Omental fat pad (tissue), 4 donors: ENCODE measurements at places on chromosomes 11 and 22.

GRCh38 chr22:49425356-49425755 lies 402.3 kb downstream of the BRD1 start:
- no peak for DNase-seq

GRCh38 chr11:125378571-125378970 lies 117.5 kb downstream of the FEZ1 start:
- no peak for DNase-seq

- DNase-seq = no peak
Measured at GRCh38 chr11:8830641-8831040, 80.3 kb upstream of the AKIP1 start.

GRCh38 chr11:46845440-46845739 lies 690 bp downstream of the CKAP5 start:
- no peak for DNase-seq

DNA sequence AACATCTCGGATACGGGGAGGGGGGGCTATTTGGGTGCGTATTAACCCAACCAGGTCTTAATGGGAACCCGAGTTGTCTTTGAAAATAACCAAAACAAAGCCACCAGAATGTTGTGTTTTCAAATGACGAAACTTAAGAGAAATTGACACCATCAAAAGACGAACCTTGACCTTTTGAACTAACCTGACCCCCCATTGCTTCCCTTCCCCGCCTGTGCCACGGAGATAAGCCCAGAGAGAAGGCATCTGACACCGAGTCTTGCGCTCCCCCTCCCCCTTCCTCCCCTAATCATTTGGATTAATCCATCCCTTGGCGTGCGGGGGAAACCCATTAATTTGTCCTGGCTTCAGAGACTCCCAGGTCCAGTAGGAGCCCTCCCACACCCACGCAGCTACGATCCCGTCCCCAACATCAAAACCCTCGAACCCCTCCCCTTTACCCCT lies 4.5 kb upstream of the GCAT start:
- DNase-seq = no peak

DNA sequence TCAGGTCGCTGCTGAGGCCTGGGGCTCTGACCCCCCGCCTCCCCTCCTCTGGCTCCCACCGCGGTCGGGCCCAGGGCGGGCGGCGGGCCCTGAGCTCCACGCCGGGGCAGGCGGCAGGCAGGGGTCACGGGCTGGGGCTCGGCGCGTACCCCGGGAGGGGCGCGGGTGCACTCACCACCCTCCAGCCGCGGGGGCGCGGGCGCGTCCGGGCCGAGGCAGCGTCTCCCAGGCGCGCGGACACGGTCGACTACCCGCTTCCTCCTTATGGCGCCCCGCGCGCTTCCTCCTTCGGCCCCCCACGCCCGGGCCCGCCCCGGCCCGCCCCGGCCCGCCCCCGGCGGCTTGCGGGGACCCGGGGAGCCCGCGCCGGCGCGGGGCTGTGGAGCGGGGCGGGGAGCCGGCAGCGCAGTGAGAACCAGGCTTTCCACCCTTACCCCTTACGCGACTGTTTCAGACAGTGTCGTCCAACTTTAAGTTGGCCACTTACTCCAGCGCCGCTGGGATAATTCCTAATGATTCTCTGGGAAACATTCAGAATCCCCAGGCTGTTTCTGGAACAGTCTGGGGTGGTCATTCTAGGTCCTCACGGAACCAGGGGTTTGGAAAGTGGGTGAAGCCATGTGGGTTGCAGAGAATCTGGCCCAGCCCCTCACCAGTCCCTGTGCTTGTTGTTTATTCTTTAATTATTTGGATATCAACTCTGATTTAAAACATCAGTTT lies at the start of gene BID:
BID (minus strand) TSS at position 264 of the 720 bp plus-strand sequence. CDS start 24,353 bp downstream, outside the sequence.
- no peak for DNase-seq

DNA sequence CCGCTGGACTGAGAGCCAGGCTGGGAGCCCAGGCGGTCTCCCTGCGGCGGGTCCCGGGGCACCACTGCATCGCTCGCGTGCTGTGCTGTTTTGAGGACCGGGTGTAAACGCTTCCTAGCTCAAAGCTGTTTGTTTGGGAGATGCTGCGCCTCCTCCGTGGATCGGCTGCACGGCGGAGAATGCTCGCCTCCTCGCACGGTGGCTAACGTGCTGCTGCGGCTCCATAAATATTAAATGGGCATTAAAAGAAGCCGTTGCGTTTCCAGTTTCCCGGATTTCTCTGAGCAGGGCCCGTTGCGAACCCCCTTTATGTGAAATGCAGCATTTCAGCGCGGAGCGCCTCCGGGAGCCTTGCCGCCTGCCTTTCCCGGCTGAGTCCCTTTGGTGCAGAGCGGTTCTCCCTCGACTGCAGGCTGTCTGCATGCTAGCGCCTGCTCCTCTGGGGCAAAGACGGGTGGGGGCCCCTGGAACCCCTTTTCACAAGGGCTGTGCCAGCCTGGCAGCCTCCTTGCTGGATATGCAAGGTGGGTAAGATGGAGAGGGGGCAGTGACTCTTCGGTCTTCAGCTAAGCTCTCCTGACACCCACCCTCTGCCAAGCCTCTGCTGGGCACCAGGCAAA lies 9.3 kb downstream of the MPPED1 start:
- DNase-seq = no peak

DNA sequence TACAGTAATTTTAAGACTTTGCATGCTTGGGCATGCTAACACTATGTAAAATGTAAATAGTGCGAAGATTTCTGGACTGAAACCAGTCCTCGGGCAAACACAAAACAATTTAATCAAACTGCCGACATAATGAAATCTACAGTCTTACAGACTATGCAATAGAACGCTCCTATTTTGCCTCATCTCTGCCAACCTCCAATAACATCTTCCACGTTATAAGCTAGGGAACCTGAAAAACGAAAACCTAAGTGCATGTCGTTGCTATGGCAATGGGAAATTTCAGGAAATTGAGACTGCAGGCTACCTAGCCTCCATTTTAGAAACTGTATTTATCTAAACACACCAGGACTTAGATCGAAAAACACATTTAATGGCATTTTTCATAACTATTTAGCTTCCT lies 1.1 kb downstream of the CSTF3 start:
- no peak for DNase-seq

DNA sequence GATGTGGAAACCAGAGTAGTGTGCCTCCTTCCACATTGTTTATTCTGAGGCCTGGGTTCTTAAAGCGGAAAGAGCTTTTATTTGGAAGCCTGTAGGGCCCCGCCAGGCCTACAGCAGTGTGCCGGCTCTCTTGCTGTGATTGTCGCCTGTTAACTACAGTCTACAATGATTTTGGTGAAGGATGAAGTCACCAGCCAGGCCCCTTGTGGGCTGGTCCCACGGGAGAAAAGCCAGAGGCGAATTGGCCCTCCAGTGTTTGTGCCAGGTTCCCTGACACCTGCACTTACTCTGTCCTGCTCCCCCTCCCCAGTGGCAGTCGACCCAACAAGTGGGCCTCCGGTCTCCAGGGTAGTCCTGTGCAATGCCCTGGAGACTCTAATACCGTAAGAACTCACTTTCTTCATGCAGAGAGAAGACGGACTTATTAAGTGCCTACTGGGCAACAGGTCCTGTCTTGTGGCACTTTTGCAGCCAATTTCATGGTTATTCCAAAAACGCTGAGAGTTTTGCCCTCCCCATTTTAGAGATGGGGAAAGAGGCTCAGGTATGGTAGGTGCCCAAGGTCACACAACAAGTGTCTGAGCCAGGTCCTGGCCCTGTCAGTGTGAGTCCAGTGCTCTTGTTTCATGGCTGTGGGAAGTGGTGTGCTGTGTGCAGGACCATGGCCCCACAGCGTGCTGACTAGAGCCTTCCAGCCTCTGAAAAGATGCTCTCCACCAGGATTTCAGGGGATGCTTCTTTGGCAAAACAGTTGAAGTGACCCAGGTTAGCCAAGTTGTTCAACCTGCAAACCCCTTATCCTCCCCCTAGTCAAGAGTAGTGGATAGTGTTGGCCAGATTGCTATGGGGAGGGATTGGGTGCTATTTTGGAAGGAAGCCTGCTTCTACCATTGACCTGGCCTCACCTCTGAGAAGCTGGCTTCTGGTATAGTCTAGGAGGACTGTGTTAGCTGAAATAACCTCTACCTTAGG lies 1.4 kb downstream of the MICAL2 start:
- no peak for DNase-seq

- no peak for DNase-seq
Measured at GRCh38 chr11:11589437-11589836, 32.4 kb downstream of the GALNT18 start.

- no peak for DNase-seq
Measured at GRCh38 chr22:46148336-46148735, 2.0 kb upstream of the PPARA start.

GRCh38 chr11:96188243-96189006 lies 154.6 kb downstream of the MAML2 start:
- DNase-seq = no peak

DNA sequence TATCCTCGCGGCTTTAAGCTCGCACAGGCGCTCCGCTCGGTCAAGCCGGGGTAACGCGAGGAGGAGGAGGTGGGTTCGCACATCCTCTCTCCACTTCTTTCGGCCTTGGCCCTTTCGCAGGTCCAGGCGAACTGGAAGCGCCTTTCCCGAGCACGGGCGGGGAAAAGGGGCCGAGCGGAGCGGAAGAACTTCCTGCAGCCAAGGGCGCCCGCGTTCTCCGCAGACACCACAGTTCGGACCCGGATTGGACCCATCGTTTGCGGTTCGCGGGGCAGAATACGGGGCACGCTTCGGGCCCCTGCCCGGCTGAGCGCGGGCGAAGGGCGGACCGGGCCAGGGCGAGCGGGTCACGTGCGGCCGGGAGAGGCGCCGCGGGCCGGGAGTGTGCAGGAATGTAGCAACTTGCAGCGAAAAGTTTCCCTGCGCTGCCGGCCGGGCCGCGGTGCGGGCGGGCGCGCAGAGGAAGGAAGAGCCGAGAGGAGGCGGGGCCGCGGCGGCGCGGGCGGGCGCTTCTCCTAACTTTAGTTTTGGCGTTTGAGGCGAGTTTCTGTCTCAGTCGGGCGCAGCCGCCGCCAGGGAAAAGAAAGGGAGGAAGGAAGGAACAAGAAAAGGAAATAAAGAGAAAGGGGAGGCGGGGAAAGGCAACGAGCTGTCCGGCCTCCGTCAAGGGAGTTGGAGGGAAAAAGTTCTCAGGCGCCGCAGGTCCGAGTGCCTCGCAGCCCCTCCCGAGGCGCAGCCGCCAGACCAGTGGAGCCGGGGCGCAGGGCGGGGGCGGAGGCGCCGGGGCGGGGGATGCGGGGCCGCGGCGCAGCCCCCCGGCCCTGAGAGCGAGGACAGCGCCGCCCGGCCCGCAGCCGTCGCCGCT lies at the start of gene YAP1:
YAP1 (plus strand) TSS at position 552 of the 865 bp plus-strand sequence. CDS start 402 bp downstream, outside the sequence.
- peak; percentile 42 for DNase-seq

- DNase-seq = no peak
Measured at GRCh38 chr11:76598426-76598839, 72.1 kb downstream of the LRRC32 start.

GRCh38 chr11:32107647-32108046 lies 16.8 kb downstream of the RCN1 start:
- DNase-seq = no peak

- DNase-seq = no peak
Measured at GRCh38 chr11:34859496-34859895, 56.7 kb downstream of the APIP start.

DNA sequence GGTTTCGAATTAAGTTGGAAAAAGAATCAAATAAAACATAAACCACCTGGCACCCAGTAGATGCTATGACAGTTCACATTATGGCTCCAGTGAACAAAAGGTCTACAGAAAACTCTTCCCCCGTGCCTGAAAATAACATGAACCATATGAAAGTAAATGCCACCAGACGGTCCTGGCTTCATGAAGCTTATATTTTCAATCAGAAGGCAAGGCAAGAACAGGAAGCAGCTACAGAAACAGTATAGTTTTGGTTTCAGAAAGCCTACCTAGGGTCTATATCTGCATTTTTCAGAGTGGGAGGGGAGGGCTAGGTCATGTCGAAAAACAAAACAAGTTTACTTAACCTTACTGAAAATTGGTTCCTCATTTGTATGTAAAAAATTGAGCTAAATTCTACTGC lies 9.8 kb downstream of the RAB30 start:
- DNase-seq = no peak

GRCh38 chr11:83815736-83816135 lies 529.6 kb upstream of the CCDC90B start:
- no peak for DNase-seq

DNA sequence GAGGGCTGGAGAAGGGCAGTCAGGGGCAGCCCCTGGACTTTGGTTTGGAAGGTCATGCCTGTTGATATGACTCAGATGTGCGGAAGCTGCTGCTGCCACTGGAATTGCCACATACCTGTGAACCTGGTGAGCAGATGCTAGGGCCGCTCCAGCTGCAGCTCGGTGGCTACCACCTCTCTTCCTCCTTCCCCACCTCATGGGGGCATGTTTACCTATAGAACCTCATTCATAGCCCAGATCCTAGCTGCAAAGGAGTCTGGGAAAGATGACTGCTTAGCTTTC lies 17.5 kb upstream of the TSPAN18 start:
- no peak for DNase-seq

DNA sequence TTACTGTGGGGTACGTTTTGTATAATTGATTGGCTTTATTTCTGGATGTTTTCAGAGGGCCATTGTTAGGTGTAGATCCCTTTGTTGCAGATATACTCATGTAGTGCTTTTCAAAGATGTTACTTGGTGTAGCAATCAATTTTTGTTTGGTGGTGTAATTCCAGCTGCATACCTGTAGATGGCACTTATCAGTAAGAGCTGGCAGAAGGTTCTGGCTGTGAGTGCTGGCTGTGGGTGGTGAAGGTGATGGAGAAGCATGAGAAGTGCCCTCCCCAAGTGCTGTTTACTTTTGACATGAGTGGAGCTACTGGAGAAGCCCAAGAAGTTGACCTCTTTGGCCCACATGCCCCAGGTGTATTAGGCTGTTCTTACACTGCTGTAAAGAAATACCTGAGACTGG lies 1074.9 kb downstream of the FAM181B start:
- no peak for DNase-seq

DNA sequence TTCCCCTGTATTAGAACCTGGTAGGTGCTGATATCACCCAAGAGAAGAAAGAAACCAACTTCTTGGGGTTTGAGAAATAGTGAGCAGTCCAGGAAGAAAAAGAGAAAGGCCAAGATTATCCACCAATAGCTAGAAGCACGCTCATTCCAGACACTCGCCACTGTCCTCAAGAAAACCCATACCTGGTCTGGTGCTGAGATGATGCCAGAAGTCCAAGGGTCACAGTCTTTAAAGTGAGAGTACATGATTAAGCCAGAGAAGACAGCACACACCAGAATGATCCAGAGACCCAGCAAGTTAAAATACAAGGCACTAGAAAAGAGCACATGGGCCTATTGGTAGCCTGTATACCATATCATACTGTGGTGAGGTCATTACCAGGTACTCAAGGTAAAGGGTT lies 23.6 kb downstream of the SLC5A12 start:
- DNase-seq = no peak

GRCh38 chr11:1573077-1573902 lies 1.2 kb upstream of the DUSP8 start:
- DNase-seq = no peak

GRCh38 chr11:74138021-74138420 lies 32.8 kb downstream of the C2CD3 start:
- DNase-seq = no peak

- peak; percentile 79 for DNase-seq
Measured at GRCh38 chr22:50530877-50531545, 1.2 kb upstream of the TYMP start.

DNA sequence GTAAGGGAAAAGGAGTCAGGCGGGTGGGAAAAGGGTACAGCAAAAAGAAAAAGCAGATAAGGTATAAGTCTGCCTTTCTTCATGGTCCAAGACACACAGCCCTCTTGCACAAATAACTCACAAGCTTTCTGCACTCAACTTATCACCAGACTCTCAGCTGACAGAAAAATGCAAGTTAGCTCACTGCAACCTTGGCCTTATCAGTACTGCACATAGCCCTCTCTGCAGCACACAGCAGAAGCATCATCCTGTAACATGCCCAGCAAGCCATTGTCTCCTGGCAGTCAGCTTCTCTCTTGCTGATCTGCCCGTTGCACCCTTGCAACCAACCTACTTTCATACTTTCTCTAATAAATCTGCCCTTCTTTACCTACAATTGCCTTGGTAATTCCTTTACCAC lies 5.8 kb downstream of the ZBTB44 start:
- no peak for DNase-seq
